Activated T-cell treated with anti-CD3 and anti-CD28 coated beads, Interleukin-2, amount 50 U/mL, for 72 hours (primary cell): ENCODE measurements at places on chromosomes 2 and 18. TPM values are rescaled to one million over a fixed set of nuclear protein-coding genes. Genes with fewer than 3 reads are reported as not detected.
A peak's percentile ranks its signal among the peaks of the same experiment; 100 is the strongest.

GRCh38 chr2:41395692-41396091 is 652.1 kb upstream of the PKDCC start:
- H3K27ac ChIP-seq: no peak overlapping the region
- H3K36me3 ChIP-seq: no peaks in the 10 kb centered on the region
- H3K4me1 ChIP-seq: no peaks in the 10 kb centered on the region

GRCh38 chr2:69269330-69269729 is 117.7 kb downstream of the GFPT1 start:
- DNase-seq: no peak
- peaks cover 40% of the 10 kb centered on the region for H3K27me3 ChIP-seq
- H3K4me1 ChIP-seq: no peaks in the 10 kb centered on the region
- H3K36me3 ChIP-seq: no peaks in the 10 kb centered on the region
- H3K27ac ChIP-seq: no peak overlapping the region
- H3K4me3 ChIP-seq: no peak overlapping the region

DNA sequence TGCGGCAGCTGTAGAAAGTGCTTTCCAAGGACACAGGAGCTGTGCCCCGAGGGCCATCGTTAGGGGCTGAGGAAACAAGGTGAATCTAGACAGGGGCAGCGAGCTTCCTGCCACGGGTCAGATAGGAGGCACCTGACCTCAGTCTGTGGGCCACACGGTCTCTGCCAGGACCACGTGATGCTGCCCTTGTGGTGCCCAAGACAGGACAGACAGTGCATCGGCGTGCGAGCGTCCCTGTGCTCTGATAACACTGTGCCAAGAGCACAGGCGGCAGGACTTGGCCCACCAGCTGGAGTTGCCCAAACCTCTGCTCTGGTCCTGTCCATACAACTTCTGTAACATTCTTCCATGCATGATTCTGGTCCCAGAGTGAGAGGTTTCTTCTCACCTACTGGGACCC is 225.4 kb downstream of the TWIST2 start:
- no peaks in the 10 kb centered on the region for H3K36me3 ChIP-seq
- no peak overlapping the region for H3K4me3 ChIP-seq
- no peak overlapping the region for H3K27ac ChIP-seq
- H3K4me1 ChIP-seq: no peaks in the 10 kb centered on the region
- no peaks in the 10 kb centered on the region for H3K27me3 ChIP-seq
- no peak for DNase-seq

- peaks cover 6% of the 10 kb centered on the region for H3K4me1 ChIP-seq
- no peak for DNase-seq
- no peak overlapping the region for H3K27ac ChIP-seq
- no peaks in the 10 kb centered on the region for H3K27me3 ChIP-seq
- H3K4me3 ChIP-seq: no peak overlapping the region
- no peaks in the 10 kb centered on the region for H3K36me3 ChIP-seq
Observed at GRCh38 chr2:222782201-222782730, 78.6 kb upstream of the ACSL3 start.

- peaks cover 14% of the 10 kb centered on the region for H3K27me3 ChIP-seq
- no peak overlapping the region for H3K27ac ChIP-seq
- H3K4me3 ChIP-seq: no peak overlapping the region
- no peaks in the 10 kb centered on the region for H3K36me3 ChIP-seq
- no peak for DNase-seq
- peaks cover 7% of the 10 kb centered on the region for H3K4me1 ChIP-seq
Observed at GRCh38 chr18:58104096-58104495, 60.1 kb downstream of the NEDD4L start.

GRCh38 chr18:11655606-11655932 is 33.5 kb upstream of the GNAL start:
- no peaks in the 10 kb centered on the region for H3K36me3 ChIP-seq
- peaks cover 6% of the 10 kb centered on the region for H3K4me1 ChIP-seq
- H3K27me3 ChIP-seq: peaks cover 43% of the 10 kb centered on the region
- H3K4me3 ChIP-seq: peak overlapping the region; percentile 19
- no peak overlapping the region for H3K27ac ChIP-seq

GRCh38 chr2:71253476-71253875 is 26.6 kb upstream of the PAIP2B start:
- H3K36me3 ChIP-seq: peaks cover 2% of the 10 kb centered on the region
- peaks cover 24% of the 10 kb centered on the region for H3K27me3 ChIP-seq
- H3K4me1 ChIP-seq: no peaks in the 10 kb centered on the region
- no peak overlapping the region for H3K4me3 ChIP-seq
- DNase-seq: no peak

DNA sequence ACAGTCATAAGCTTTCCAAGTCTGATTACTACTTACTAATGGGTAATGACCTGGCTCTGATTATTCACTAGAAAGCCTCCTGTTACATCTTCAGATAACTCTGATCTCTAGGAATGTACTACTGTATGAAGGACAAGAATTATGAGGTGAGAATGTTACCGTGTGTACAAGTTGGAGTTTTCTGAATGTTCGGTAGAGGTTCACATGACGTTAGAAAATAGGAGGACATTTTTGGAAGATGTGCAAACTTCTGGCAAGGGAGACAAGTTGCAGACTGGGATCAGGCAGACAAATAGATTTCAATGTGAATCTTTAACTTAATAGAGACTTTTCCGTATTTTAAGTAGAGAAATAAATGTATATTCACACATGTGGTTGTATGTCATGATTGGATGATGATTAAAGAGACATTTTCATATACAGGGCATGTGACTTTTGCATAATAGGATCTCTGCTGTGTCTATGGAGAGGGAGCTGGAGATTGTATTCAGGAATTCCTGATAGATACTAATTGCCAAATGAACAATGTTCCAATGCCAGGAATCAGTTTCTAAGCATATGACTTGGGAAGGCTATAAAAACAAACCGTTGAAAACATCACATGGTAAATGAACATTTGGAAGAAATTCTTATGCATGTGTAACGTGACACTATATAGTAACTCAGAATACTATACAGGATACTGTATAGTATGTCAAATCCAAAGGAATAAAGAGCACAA is 1695.8 kb upstream of the PIK3C3 start:
- no peak overlapping the region for H3K4me3 ChIP-seq
- H3K27ac ChIP-seq: no peak overlapping the region
- H3K27me3 ChIP-seq: no peaks in the 10 kb centered on the region
- no peaks in the 10 kb centered on the region for H3K4me1 ChIP-seq

GRCh38 chr18:8097927-8098326 is 511.3 kb upstream of the RAB12 start:
- H3K27me3 ChIP-seq: no peaks in the 10 kb centered on the region
- H3K27ac ChIP-seq: no peak overlapping the region
- no peak for DNase-seq
- H3K36me3 ChIP-seq: no peaks in the 10 kb centered on the region
- H3K4me3 ChIP-seq: no peak overlapping the region

GRCh38 chr2:78553866-78554647 is 471.4 kb upstream of the REG3G start:
- no peak overlapping the region for H3K27ac ChIP-seq
- peaks cover 3% of the 10 kb centered on the region for H3K36me3 ChIP-seq
- no peak overlapping the region for H3K4me3 ChIP-seq

DNA sequence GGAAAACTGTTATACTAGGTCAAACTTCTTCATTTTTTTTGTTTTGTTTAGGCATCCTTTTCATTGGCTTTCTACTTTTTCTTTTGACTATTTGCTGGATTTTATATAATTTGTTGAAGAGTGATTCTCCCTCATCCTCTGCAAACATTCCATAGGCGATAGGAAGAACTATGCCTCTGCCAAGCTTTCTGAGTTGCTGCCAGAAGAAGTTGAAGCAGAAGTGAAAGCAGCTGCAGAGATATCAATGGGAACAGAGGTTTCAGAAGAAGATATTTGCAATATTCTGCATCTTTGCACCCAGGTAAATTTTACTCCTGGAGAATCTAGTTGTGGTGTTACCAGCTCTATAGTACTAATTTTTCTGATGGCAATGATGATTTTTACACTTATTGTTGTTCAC is 25.4 kb downstream of the NOP58 start:
- H3K36me3 ChIP-seq: peaks cover 43% of the 10 kb centered on the region
- H3K4me1 ChIP-seq: peaks cover 53% of the 10 kb centered on the region
- no peak for DNase-seq
- peak overlapping the region; percentile 89 for H3K27ac ChIP-seq

DNA sequence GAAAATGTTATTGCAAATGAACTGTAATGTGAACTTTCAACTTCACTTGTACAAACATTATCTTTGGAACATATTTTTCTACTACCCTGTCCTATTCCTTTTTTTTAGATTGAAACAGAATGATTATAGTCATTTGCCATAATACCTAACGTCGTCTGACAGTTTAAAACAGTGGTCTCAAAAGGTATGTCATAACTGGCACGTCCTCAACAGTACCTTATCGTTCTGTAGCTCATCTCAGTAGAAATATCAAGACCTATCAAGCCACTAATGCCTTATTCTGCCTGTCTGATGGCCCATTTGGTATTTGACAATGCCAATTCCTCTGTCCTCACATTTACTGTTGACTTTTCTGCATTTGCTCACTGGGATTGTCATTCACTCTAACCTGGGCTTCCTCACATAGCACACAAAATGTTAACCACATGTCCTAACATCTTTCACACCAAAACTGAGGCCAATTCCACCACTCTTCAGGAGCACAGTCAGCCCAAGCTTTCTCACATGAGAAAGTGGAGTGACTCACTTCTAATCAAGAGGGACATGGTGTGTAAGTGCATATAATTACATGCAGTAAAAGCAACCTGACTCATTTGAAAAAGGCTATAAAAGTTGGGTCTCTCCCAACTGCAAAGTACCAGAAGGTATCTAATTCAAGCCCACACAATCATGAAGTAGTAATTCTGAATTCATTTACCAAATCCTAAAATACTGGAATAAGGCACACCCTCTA is 34.8 kb downstream of the DNER start:
- H3K27me3 ChIP-seq: peaks cover 48% of the 10 kb centered on the region
- H3K4me1 ChIP-seq: no peaks in the 10 kb centered on the region
- no peaks in the 10 kb centered on the region for H3K36me3 ChIP-seq
- H3K4me3 ChIP-seq: no peak overlapping the region
- DNase-seq: no peak

Gene POU3F3
- total RNA-seq: not detected

Gene ACADL
- total RNA-seq: not detected

Gene SATB2
- 0.82 TPM for total RNA-seq

Gene TNFRSF11A
- total RNA-seq: 13.7 TPM

Gene ZC3H6
- total RNA-seq: 26.3 TPM

Gene CNTNAP5
- total RNA-seq: not detected

Gene KCNK3
- total RNA-seq: not detected

Gene NDUFS1
- 90.2 TPM for total RNA-seq

Gene IL1RL1
- 2.2 TPM for total RNA-seq
